T-helper 2 cell (primary cell): ENCODE measurements at places on chromosomes 4 and X.

DNA sequence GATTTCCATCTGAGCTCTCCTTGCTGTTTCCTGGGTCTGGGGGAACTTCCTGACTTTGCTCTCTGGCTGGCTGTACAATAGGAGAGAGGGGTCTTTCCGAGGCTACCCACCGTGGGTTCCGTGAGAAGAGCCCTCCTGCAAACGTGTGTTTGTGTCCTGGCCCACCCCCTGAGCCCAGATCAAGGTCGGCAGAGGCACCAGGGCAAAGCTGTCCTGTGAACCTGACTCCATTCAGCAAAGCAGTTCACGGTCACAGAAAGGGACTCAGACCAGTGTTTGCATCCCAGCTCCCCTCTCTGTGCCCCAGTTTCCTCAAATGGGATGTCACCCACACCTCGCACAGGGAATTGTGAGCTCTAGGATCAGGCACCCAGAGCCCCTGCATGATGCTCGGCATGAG lies 97.3 kb upstream of the PSAPL1 start:
- no peak for DNase-seq

DNA sequence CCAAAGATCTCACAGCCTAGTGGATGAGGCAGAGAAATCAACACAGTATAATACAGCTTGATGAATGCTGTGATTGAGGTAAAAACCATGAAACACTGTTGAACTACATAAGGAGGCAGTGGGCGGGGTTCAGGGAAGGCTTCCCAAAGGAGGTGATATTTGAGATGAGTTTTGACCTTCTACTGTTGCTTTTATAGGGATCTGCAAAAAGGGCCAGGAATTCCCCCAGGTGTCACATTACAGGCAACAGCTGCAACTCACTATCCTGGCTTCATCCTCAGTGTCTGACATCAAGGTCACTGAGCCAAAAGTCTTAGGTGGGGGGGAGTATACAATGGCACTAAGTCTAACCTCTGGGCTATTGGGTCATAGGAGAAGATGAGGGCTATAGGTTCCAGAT lies 185.7 kb upstream of the NRK start:
- DNase-seq: no peak

DNA sequence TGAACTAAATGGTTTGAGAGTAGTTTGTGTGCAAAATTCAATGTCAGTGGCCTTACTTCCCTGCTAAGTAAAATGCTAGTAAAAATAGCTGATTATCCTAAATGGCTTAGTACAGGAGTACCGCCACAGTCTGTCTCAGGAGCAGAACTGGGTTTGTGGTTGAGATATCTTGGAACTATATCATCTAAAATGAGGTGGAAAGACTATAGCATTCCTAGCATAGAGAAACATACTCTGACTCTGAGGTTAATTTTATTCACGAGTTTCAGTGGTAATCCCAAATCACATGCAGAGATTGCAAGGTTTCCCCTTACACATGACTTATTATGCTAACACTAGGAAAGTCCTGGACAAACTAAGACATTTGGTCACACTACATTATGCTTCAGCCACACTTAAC lies 70.4 kb downstream of the OR13H1 start:
- DNase-seq: no peak

DNA sequence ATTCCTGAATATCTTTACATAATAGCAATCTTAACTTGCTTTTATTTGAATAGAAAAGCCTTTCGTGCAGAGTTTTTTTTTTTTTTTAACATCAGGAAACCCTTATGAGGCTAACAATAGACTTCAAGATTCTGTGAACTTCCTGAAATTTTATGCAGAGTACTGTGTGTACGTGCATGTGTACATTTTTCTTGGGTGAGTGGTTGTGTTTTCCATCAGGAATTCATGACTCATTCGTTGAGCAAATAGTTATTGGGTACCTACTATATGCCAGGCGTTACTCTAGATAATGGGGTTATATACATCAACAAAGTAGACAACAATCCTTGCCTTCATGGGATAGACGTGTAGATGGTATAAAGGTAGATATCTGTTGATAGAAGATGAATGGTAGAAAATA lies 59.1 kb downstream of the MRPL1 start:
- no peak for DNase-seq

DNA sequence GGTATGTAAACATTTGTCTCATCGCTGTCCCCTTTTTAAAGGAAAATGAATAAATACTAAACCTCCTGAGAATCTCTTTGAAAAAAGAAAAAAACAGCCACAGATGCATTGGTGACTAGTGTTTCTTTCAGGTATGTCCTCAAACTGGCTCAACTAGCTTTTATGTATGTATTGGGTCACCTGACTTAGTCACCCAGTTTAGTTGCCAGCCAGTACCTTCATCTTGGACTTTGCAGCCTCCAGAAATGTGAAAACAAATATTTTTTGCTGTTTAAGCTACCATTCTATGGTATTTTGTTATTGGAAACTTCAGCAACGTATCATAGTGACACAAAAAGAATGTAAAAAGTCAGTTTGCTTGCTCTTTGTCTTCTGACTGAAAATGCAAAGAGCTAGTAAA lies 1263.5 kb downstream of the FAM133A start:
- no peak for DNase-seq

DNA sequence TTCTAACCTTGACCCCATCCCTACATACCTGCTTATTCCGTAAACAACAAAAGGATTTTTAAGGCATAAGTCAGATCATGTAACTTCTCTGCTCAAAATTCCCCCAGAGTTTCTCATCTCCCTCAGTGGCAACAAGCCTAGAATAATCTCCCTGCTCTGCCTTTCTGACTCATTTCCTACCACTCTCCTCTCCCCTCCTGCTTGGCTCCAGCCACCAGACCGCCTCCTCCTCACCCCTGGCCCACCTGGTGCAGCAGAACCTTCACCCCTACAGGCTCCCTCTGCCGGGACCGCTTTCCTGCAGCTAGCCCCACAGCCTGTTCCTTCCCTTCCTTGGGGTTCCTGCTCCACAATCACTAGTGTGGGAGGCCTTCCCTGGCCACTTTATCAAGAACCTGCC lies 32.1 kb downstream of the TSPAN5 start:
- DNase-seq: no peak

GRCh38 chrX:85012098-85012497 lies 8.4 kb downstream of the APOOL start:
- DNase-seq: no peak

DNA sequence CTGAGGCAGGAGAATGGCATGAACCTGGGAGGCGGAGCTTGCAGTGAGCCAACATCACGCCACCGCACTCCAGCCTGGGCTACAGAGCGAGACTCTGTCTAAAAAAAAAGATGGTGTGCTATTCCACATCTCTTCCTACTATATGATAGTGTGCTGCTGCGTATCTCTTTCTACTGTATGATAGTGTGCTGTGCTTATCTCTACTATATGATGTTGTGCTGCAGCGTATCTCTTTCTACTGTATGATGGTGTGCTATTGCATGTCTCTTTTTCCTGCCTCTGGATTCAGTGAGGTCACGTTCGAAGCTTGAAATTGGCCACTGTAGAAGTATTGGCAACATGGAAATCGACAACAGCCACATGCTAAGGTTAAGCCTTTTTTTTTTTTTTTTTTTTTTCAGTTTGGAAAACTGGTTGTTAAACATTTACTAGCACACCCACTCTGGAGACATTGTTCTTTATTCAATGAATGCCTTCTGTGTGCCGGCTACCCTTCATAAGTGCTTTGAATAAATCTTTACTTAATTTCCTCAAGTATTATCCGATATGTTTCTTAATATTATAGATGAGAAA lies 31.0 kb downstream of the ARFIP1 start:
- no peak for DNase-seq

GRCh38 chrX:41502004-41502403 lies 54.9 kb downstream of the NYX start:
- no peak for DNase-seq

- DNase-seq: no peak
Observed at GRCh38 chr4:107363125-107363524, 327.0 kb upstream of the DKK2 start.
